ENCODE measurements at places on chromosomes 3 and 15.
A peak's percentile ranks its signal among the peaks of the same experiment; 100 is the strongest.

DNA sequence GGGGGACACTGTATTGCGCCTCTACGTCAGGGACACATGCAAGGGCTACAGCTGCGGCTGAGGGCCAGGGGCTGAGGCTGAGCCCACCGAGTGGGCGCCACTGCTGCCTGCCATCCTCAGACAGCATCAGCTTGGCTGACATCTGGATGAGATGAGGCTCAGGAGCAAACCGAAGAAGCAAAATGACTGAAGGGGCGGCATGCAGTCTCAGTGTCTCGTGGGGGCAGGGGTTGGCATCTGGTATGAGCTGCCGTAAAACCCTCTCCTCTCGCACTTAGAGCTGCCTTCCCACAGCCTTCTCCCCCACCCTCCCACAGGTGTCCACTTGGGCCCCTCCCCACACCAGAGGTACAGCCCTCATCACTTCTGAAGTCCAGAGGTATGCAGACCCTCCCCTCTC is 24.2 kb upstream of the CMTM7 start:
- DNase-seq: no peak

DNA sequence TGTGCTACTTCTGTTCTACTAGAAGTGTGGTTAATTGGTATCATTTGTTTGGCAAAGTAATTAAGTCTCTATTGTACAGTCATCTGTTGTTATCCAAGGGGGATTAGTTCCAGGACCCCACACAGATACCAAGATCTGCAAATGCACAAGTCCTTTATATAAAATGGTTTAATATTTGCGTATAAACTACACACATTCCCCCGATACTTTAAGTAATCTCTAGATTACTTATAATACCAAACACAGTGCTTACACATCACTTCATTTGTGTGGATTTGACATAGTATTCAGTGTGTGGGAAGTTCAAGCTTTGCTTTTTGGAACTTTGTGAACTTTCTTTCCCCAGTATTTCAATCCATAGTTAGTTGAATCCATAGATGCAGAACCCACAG is 50.5 kb upstream of the ABI3BP start:
- no peak for DNase-seq

GRCh38 chr15:40461958-40462357 is 8.8 kb upstream of the CHST14 start:
- no peak for DNase-seq

DNA sequence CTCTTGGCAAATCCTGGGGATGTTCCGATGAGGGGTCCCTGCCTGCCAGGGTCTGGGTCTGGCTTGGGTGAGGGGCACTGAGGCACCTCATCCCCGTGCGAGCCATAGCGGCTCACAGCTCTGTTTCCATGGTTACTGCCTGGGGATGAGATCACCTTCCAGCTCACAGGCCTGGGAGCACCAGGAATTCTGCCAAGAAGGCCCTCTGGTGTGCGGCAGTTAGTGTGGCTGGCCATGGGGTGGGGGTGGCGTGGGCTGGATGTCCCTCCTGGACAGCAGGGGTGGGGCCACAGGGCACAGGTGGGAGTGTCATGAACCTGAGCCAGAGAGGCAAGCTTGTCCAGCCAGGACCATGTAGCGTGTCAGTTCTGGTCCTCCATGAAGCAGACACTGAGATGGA is 22.1 kb upstream of the PRR23E start:
- peak; percentile 21 for DNase-seq

- DNase-seq: no peak
These were observed 51.9 kb upstream of the TBL1XR1 start for GRCh38 chr3:177249203-177249602.

DNA sequence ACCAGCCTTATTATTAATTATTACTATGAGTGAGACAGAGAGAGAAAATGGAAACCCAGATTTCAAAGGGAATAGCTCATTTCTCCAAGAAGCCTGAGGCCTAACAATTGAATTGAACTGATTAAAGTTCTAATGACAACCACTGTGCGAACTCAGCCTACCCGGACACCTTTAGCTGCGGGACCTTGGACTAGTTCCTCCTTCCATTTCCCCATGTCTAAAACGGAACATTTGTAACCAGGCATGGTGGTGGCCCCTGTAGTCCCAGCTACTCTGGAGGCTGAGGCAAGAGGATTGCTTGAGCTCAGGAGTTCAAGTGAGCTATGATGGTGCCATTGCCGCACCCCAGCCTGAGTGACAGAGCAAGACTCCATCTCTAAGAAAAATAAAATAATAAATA is 16.4 kb upstream of the RTP2 start:
- DNase-seq: no peak

- DNase-seq: no peak
These were observed 878 bp downstream of the DYNC1LI1 start for GRCh38 chr3:32569540-32570420.

DNA sequence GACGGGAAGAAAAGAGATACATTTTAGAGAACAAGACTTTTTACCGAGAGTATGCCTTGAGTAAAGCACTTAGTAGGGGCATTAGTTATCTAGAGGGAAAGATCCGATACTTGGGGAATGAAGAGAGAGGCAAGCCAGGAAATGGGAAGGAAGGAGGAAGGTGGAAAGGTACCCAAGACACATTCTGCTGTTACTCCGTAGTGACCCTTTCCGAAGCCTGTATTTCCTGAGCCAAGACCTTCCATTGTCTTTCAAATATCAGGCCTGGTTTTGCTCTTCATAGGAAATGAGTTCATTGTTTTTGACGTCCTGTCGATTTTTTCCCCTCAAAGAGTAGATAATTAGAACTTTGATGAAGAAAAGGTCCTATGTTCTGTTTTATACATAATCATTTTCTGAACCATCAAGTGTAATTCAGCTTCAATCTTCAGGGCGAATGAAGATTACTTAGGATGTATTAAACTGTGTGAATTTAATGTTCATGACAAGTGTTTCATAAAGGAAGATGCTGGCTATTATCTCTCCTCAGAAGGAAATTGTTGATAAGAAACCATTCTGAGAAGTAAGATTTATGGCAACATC is 95.7 kb downstream of the PPM1L start:
- no peak for DNase-seq

GRCh38 chr3:51156147-51156546 is 228.9 kb upstream of the MANF start:
- DNase-seq: no peak

DNA sequence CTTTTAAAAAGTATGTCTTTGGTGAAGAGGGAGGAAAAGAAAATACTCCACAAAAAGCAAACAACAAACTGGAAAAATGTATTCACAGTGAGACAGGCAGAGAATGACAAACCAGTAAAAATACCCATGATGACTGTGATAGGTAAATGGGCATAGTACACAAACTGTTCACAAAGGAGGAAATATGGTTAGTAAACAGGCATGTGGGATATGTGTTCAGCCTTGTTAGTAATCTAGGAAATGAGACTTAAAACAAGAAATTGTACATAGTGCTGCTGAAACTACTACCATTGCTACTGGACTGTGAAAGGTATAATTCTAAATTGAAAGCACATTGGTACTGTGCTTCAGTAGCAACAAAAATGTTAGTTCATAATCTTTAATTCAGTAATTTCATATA is 50.1 kb downstream of the UBE2E2 start:
- DNase-seq: no peak

DNA sequence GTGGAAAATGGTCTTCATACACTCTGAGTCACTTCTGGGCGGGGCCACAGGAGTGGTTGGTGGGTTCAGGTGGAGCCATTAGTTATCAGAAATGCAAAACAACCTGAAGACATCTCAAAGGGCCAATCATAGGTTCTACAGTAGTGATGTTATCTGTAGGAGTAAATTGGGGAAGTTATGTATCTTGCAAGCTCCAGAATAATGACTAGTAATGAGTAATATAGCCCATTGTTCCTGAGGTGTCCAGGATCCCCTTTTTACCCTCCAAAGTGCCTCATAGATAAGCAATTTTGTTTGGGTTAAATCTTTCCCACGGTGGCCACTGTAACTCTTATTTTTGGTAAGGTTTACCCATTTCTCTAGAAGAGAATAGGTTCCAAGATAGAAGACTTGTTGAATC is 91.7 kb downstream of the PIK3R4 start:
- no peak for DNase-seq

DNA sequence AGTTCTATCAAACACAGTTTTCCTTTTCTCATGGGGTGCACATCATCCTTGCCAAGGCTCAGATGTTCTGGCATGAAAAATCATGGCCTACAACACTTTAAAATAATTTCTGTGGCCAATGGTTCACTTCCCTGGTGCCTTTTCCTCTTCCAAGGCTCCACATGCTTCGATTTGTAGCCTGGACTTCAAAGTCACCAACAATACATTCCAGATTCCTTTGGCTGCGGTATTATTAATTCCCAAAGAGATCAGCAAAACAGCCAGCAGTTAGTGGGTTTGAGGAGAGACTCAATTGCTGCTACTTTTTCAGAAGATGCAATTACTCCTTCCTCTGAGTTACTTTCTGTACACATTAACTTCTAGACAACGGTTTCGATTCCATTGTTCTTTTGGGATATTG is 80.3 kb upstream of the CCDC80 start:
- no peak for DNase-seq

DNA sequence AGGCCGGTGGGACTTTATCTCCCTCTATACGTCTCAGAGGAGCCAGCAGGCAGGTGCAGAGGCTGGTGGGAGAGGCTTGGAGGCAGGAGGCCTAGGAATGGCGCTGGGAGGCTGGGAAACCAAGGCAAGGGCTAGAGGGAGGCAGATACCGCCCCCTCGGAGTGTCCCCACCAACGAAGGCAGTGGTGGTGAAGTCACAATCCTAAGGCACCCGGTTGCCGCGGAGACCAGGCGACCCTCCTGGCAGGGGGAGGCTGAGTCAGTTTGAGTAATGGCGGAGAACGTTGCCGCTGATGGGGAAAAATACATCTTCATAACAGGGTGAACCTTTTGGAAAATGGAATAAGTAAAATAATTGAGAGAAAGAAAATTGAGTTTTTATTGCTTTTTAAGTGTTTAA is 29.9 kb upstream of the CACNA2D2 start:
- no peak for DNase-seq

DNA sequence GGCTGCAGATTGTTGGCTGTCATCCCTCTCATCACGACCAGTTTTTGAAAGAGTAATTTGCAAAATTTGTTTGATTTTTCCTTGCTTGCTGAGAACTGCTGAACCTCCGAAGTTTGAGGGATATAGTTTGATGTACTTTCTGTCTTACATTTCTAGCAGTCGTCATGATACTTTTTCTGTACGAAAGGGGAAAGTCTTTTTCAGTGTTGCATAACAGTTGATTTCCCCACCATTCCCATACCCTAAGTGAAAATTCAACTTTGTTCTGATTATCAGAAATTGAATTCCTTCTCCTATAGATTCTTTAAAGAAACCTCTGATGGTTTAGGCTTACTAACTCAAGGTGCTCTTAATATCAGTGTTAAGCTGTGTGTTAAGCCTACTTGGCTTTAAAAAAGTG is 1.6 kb downstream of the PDE8A start:
- no peak for DNase-seq

DNA sequence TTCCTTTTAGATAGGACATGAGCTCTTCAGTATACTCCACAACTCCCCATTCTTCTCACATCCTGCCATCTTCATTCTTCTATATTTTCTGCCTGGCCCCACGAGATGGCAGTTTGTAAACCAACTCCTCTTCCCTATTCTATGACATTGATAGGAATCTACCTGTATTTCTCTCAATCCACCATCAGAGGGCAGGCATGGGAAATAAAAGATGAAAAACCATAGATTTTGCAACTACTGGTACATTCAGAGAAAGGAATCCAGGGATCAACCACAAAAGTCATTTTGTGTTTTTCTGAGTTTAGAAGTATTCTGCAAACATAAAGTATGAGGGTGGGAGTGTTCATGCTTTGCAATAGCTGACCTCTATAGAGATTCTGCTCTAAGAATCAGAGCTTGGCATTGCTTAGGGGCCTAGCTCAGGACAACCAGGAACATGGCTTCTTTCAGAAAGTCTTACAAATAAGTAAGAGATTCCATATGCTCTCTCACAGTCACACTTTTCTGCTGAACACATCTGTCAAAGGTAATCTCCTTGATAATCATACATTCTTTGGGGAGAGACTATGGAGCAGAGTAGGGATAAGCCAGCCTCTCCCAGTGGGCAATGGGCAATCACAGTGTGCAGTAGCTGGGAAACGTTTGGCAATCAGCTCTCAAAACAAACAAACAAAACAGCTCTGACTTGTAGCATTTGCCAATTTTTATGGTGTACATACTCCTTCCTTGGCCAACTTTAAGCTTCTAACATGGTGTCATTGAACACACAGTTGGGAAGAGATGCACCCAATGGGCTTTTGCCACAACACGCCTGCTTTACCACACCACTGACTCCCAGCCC is 43.1 kb upstream of the SLC25A36 start:
- DNase-seq: peak; percentile 77

- DNase-seq: no peak
These were observed 63.7 kb downstream of the SLC12A8 start for GRCh38 chr3:125148836-125149235.
